ENCODE measurements at places on chromosomes 4 and X. TPM values are rescaled to one million over a fixed set of nuclear protein-coding genes. Genes with fewer than 3 reads are reported as not detected.

DNA sequence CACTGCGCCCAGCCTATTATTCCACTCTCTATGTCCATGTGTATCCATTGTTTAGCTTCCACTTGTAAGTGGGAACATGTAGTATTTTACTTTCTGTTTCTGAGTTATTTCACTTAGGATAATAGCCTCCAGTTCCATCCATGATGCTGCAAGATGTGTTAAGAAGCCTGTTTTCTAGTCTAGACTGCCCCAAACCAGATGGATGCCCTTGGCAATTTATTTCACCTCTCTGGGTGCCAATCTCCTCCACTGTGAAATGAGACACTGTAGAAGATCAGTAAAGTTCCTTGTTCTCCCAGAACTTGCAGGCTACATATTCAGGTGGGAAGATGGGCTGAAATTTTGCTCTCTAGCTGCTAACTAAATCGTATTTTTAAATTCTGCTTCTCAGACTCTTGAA, 72.8 kb downstream of the TSPAN5 start:
- H3K4me3 ChIP-seq = no peak overlapping the region
- H3K27me3 ChIP-seq = no peaks in the 10 kb centered on the region
- no peak for DNase-seq
- H3K4me1 ChIP-seq = peaks cover 7% of the 10 kb centered on the region
- no peaks in the 10 kb centered on the region for H3K36me3 ChIP-seq

- DNase-seq = no peak
- peaks cover 3% of the 10 kb centered on the region for H3K27me3 ChIP-seq
- no peaks in the 10 kb centered on the region for H3K4me1 ChIP-seq
- no peak overlapping the region for H3K27ac ChIP-seq
- no peak overlapping the region for H3K4me3 ChIP-seq
Observed at GRCh38 chr4:78971776-78972175, 32.5 kb upstream of the PAQR3 start.

DNA sequence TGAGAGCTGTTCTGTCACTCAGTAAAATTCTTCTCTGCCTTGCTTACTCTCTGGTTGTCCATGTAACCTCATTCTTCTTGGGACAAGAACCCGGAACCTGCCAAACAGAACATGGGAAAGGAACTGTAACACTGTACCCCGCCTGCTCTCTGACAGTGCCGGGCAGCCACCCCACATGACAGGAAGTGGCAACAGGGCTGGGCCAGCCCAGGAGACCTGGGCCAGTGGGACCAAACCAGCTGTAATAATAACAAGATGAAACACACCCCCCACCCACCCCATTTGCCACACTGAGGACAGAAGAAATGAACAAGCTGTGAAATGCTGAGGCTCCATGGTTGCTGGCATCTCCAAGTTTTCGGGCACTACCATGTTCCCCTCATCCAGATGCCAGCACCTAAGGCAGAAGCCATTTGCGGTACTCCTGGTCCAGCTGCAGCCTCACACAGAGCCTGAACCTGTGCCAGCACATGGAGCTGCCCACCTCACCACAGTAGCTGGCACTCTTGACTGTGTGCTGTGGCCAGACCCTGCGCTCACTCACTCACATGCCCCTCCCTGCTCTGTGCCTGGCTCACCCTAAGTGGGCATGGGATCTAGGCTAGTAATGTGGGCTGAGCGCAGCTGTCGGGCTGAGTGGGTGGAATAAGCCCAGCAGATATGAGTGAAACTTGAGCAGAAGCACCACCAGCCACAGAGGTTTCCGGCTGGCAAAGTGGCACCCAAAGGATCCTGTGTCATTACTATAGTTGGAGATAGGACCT, 126.2 kb upstream of the UGT8 start:
- H3K4me3 ChIP-seq = no peak overlapping the region
- no peaks in the 10 kb centered on the region for H3K27me3 ChIP-seq
- H3K4me1 ChIP-seq = no peaks in the 10 kb centered on the region
- no peak for DNase-seq

DNA sequence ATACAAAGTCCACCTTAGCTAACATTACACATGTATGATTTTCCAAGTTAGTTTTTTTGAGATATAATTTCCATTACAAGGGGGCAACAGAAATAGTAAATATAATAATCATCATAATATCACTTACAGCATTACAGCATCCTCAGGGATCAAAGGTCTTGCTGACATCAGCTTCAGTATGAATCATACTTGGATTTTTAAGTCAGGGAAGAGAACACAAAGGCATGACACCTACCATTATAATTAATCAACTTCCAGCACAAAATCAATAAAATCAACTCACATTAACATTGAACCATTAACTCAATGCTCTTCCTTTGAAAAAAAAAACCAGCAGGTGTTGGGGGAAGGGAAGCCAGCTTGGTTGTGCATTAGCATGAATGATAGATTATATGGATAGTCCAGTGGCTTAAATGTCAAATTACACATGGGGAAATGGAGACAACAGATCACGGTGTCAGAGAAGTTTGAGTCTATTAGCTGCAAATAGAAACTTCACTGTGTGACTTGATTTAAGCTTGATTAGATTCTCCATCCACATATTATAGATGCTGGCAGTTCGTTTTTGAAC, 66.9 kb upstream of the CAPN6 start:
- H3K4me1 ChIP-seq = no peaks in the 10 kb centered on the region
- H3K27ac ChIP-seq = no peak overlapping the region
- H3K4me3 ChIP-seq = no peak overlapping the region
- H3K36me3 ChIP-seq = no peaks in the 10 kb centered on the region
- DNase-seq = no peak

Gene SPIN2A
- 0.18 TPM for total RNA-seq

DNA sequence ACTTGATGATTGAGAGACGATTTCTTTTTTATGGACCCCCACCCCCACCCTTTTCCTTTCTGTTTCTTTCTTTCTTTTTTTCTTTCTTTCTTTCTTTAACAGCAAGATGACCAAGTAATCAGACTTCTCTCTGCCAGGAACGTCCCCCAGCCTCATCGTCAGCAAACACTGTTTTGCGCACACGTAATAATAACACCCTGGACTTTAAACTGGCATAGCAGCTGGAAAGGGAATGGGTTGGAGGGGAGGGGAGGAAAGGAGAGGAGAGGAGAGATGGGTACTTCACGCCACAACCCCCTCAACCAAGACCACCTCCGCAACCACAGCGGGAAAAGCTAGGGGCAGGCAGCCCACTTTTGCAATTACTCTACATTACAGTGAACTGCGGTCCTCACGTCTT, 1.1 kb downstream of the GABRA2 start:
- no peaks in the 10 kb centered on the region for H3K36me3 ChIP-seq
- no peak for DNase-seq
- peaks cover 27% of the 10 kb centered on the region for H3K27me3 ChIP-seq
- H3K4me3 ChIP-seq = peak overlapping the region; percentile 45
- no peak overlapping the region for H3K27ac ChIP-seq
- no peaks in the 10 kb centered on the region for H3K4me1 ChIP-seq
